Cortex of kidney (tissue), 1 donor: ENCODE measurements at places on chromosomes 4 and X.

DNA sequence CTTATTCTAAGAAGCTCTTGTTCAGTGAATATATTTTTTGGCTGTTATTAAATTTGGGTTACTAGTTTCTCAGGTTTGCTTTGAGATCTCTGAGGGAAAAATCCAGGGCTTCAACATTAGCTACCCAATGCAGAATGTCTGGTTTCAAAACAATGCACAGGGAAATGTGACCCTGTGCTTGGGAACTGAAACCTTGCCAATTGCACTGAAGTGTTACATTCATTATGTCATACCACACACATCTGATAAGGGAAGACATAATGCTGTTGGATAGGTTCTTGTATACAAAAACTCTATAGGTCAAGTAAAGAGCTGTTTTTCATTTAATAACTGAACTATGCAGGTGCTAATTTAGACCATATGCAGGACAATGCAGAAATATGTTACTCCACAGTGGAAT, 345.3 kb upstream of the BMP3 start:
- DNase-seq: no peak

DNA sequence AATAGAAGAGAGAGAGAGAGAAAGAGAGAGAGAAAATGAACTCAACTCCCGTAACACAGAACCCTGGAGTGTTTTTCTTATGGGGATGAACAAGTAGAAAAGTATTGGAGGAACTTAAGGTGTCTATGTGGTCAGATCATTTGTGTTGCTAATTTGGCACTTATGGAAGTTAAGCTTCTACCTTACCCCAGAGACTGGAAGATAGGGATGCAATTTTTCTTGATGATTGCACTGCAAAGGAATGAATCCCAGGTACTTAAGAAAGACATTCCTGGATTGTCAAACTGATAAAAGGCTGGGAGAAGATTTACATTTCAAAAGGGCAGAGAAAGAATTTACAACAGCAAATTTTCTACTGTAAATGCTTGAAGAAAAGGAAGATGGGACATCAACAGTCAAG, 57.2 kb downstream of the MAP9 start:
- DNase-seq: no peak

DNA sequence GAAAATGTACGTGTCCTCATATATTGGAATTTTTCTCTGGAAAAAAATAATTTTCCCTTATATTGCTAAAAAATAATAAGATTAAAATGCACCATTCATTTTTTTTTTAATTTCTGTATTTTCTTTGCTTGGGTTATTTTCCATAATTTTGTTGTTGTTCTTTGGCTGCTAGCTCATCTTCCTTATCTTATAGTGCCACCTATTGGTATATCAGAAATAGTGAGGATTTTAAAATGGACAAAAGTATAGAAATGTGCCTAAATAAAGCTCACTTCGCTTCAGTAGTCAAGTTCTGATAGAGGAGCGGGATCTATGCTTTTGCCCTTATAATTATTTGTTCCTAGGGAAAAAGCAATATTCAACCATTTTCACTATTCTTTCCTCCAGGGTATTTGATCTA, 134.8 kb downstream of the NAP1L3 start:
- no peak for DNase-seq

DNA sequence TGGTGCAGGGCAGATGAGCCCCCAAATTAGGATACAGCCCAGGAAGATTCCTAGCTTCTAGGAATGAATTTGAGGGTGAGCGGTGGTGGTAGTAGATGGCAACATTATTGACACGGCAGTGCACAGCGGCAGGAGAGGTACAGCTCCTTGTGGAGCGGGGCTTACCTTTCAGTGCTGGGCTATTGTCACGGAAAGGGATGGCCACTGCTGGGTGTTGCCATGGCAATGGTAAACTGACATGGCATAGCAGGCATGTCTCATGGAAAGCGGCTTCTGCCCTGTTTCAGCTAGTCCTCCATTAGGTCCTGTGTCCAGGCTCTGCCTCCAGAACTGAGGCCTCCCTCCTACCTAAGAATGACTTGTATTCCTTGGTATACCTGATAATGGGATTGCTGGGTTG, 81.8 kb upstream of the WDR1 start:
- DNase-seq: no peak

- DNase-seq: no peak
These were observed 71.0 kb downstream of the UCHL1 start for GRCh38 chr4:41327770-41328169.

- DNase-seq: no peak
These were observed 26.4 kb upstream of the MED14 start for GRCh38 chrX:40761762-40762161.

DNA sequence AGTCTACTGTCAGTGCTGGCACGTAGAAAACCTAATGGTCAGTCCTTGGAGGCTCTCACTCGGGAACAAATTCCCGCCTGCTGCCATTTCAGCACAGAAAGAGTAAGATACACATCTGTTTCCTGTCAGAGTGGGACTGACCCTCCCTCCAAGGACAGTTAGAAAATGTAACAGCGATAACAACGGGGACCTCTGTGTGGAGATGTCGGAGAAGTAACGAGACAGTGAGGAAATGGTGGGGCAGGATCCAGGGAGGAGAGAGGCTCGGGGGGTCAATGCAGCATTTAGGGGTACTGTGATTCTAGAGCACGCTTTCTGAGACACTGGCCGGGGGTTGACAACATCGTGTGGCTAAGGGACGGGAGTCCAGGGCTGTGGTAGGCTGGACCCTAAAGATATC, 36.0 kb upstream of the SORCS2 start:
- no peak for DNase-seq

DNA sequence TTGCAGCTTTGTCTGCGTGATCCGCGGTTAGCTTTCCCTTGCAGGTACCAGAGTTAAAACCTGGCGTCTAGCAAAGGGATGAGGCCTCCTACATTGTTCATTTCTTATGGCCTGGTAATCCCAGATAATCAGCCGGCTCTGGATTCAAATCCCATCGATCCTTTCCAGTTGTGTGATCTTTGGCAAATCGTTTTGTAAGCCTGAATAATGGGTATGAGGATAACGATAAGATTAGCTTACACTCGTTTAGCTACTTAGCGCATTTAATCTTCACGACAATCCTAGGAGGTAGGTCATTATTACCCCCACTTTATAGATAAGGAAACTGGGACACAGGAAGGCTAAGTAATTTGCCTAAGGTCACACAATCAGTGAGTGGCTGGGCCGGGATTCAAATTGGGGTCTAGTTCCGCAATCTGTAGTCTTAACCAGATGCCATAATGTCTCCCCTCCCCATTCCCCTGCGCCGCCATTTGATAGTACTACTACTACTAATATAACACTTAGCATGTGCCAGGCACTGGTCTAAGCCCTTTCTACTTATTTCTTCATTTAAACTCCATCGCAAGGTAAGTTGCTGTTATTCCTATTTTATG, 1.7 kb upstream of the UBA1 start:
- no peak for DNase-seq

- DNase-seq: no peak
These were observed 263.8 kb upstream of the PABPC4L start for GRCh38 chr4:134465417-134465816.

DNA sequence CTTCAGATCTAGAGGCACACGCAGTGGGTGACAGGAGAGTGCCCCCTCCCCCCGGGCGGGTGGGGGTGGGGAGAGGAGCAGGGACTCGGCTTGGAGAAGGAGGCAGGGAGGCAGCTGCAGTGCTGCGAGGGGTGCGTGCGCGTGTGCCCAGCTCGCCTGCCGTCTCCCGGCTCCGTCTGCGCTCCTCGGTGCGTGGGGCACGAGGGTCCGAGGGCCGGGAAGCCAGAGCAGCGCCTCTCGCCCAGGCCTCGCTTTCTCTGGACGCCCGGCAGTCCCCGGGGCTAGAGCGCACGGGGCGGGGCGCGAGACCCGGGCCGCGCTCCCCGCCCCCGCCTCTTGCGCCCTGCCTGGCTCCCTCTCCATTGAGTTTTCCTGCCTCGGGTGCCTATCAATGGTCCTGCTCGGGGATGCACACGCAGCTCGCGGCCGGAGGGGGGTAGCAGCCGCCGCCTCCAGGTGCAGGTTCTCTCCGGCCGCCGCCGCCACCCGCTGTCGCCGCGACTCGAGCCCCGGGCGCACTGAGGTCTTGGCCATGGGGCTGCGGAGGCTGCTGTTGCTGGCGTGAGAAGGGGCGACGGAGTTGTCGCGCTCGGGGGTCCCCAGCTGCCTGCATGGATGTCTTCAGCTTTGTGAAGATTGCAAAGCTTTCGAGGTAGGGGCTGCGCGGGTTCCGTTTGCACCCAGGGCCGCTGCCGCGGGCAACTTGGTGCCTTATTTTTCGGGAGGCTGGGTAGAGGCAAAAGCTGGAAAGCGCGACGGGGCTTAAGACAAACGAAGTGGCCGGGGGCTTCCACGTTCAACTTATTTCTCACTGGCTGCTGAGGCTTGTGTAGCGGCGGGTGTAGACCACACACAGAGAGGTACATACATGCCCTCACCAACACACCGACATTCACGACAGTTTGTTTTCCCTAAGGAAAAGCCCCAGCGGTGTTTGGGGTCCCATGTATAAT, at the start of gene FRMPD4:
FRMPD4 (plus strand) TSS at position 113 of the 953 bp plus-strand sequence; CDS start at position 612, 499 bp downstream.
- no peak for DNase-seq

DNA sequence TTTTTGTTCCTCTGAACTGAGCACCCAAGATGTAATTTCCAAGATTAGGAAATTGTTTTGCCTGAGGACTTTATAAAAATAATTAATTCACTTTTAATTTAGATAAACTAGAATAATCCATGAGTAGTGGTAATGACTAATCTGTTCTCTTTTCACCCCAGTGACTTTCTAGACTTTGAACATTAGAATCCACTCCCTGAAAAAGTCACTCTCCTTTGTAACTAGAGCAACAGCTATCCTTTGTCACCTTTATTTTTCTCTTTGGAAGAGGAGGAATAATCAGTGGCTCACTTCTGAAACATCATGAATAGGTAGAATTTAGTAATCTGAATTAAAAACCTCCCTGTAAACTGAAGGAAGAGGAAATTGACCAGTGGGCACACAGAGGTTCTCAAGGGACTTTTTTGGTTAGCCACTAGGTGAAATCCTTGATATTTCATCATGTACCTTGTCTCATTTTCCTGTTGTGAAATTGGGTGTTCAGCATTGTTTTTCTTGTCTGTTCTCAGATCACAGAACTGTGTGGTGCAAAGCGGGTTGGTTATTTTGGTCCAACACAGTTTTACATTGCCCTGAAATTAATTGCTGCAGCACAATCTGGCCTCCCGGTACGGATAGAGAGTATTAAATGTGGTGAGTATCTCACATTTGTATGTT, 59.4 kb downstream of the REPS2 start:
- DNase-seq: no peak

- DNase-seq: no peak
These were observed 1070.4 kb upstream of the ADGRL3 start for GRCh38 chr4:60129740-60130139.

DNA sequence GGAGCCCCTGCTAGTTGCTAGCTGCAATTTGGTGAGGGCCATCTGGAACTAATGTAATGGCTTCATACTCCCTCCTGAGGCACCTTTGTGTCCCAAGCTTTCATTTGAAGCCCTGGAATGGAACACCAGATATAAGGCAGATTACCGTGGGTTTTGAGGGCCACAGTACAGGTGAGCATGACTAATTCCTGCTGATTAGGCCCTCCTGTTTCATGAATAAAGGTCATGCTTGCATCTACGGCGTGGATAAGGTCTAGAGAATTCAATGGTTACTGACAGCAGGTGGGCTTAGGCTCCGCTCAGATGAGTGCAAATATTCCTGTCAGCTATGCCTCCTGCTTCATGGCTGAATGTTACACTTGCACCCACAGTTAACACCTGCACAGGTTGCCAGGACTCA, 495.4 kb downstream of the NAP1L3 start:
- DNase-seq: no peak

DNA sequence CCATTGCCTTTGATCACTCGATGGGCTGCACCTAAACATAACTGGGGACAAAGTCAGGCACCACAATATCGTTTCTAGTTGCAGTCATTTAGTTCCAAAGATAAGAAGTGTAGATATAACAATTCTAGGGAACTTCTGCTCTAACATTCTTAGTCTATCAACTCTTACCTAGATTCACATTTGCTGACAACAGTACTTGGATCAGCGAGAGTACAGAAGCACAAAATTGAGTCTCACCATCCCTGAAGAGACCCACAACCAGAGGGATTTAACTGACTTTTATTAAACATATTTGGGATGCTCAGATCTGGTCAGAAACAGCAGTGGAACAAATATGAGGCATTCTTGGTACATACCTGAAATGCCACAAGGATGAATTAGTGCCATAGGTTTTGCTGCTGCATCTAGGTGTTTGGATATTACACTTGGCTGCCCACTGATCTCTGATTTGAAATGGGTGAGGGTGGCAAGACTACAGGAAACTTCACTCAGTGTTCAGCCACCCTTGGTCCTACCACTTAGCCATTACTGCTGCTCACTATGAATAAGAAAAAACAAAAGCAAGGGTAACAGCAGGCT, 28.9 kb upstream of the HUWE1 start:
- no peak for DNase-seq

GRCh38 chr4:155908187-155909139, 5.0 kb downstream of the TDO2 start:
- DNase-seq: no peak

DNA sequence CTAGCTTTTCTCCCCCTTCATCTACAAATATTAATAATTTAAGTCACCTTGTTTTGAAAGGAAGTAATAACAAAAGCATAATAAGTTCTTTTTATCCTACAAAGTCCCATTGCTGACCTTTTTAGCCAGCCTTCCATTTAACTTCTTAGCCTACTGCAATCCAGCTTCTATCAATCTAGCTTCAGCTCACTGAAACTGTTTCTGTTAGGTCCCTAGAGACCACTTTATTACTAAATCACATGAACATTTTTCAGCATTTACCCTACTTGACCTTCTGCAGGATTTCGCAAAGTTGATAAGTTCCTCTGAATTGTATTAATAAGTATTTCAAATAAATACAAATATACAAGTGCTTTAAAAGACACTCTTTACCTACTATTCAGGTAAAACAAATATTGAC, 186.5 kb downstream of the ANTXR2 start:
- DNase-seq: no peak

DNA sequence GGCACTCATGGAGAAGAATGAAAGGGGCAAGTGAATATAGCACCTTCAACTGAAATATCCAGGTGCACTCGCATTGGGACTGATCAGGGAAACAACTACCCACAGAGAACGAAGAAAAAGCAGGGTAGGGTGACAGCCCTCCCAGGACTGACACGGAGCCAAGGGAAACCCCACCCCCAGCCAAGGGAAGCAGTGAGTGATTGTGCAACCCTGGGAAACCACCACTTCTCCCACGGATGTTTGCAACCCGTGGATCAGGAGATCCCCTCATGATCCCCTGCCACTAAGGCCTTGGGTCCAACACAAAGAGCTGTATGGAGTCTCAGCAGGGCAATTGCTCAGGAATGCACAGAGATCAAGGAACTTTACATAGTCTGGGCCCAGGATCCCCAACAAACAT, 158.5 kb upstream of the HCCS start:
- DNase-seq: no peak

DNA sequence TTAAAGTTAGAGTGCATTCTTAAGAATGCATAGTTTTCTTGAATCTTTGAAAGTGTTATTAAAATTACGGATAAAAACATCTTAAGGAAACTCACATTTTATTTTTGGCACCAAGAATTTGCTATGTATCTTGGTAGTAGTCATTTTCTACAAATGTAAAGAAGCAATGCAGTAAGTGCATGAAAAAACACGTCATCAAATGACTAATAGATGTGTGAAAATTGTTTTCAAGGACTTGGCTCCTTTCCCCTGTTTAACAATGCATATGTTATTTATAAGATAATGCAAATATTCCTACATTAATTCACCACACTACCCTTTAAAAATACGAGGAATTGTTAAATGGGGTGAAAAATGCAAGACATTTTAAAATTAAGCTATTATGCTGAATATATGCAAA, 461.2 kb upstream of the PCDH7 start:
- DNase-seq: no peak
